Femur (tissue), 1 donor: ENCODE measurements at places on chromosomes 1 and 21.

- no peak for DNase-seq
These were observed 63.5 kb downstream of the C1orf185 start for GRCh38 chr1:51165540-51165939.

DNA sequence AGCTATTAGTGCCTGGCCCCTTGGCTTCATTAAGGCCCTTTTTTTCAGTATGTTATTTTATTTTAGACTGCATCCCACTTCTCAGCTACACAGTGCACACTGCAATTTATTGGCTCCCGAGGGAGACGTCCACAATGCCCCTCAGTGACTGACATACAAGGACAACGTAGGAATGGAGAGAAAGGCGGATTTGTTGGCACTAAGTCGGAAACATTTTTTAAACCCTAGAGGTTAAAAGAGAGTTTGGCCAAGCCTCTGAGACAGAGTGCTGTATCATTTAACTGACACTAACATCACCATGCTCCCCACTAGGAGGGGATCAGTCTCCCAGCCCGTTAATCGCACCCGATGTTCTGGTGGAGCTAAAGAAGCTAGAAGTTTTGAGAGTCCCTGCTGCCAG lies 45.7 kb upstream of the FOXD3 start:
- no peak for DNase-seq

DNA sequence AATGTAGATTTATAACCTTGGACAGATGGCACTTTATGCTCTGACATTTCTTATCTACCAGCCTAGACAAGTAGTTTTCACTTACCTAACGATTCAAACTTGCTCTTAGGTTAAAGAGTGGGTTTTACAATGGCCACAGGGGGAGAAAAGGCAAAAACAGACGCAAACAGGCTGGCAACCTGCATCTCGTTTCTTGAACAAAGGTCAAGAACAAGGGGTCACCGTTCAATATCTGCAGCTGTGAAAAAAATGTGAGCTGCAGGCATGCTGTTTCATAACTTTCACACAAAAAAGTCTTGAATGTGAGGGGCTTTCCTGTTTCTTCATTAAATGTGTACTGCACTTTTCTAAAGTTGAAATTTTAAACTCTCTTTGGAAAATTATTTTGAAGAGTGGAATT lies 49.4 kb downstream of the SYDE2 start:
- no peak for DNase-seq

DNA sequence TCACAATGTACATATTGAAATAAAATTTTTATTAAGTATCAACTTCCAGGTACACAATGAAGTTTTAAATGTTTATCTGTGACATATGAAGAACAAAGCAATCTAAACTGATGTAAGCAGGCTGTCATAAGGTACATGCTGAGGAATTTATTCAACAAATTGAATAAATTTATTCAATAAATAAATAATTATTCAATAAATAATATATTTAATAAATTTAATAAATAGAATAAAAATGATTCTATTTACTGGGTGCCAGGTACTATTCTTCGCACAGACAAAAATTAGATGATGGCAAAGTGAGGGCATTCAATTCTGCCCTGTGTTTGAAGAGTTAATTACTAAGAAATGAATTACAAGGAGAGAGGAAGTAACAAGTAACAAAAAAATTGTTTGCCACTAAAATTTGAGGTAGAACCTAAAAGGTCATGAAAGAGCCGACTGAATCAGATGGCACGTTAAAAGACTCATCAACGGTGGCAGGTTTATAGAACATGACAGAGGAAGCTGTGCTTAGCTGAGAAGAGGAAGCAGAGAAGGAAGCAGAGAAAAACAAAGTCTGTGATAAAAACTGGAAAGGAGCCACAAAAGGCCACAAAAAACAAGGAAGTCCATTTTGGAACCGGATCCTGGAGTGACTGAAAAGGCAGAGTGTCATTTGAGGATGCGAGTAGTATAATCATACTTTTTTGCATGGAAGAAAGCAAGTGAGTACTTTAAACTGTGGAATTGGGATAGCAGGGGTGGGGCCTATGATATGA lies 2.2 kb upstream of the USP24 start:
- DNase-seq = no peak

GRCh38 chr1:231279683-231280082 lies 38.7 kb downstream of the GNPAT start:
- DNase-seq = no peak

DNA sequence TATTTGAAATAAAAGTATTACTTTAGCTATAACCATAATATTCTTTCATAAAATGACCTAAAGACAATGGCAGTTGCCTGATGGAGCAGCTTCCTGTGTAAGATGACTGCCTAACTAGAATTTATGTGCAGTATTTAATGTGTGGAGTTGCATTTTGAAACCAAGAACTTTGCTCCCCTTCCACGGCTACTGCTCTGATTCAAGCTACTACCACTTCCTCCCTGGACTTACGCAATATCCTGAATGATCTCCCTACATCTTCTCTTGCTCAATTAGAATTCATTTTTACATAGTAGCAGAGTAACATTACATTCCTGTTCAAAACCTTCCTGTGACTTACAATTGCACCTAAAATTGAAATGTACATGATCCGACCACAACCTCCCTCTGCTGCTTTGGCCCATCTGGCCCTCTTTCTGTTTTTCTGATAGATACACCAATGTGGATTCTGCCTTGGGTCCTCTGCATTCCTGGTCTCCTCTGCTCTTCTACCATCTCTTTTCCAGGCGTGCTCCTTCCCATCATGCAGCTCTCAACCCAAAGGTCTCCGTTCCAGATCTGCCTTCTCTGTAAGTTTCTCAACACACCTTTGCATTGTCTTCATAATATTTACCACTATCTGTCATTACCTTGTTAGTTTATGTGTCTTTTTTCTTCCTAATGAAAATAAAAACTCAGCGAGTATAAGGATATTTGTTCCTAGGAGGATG lies 47.4 kb upstream of the USP25 start:
- no peak for DNase-seq

DNA sequence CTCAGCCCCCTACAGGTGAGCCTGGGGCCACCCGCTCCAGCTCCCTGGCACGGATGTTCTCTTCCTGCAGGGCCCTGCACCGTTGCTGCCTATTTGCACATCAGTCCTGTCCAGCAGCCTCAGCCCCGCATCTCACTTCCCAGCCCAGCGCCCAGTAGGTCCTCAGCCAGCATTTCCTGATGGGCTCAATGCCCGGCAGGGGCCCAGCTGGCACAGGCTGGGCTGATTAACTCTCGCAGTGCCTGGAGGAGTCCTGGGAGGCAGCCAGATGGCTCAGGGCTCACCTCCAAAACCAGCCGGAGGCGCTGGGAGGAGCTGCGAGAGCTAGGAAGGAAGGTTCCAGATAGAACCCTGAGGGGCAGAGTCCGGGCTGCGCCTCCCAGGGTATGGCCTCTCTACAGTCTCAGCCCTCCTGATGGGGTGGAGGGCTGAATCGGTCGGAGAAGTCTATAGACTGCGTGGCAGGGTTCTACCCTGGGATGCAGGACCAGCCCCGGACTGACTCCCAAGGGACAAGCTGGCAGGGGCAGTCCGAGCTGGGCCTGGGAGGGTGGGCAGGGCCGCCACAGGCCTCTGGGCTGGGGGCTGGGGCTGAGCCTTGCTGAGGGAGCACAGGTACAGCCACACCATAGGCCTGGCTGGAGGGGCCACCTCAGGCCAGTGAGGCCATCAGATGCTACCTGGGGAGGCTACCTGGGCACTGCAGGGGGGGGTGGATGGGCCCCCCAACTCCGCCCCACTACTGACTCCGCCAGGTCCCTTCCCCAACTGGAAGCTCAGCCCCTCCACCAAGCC lies 19.2 kb upstream of the CLSTN1 start:
- DNase-seq = no peak
